Activated T-cell treated with anti-CD3 and anti-CD28 coated beads, Interleukin-2, amount 50 U/mL, for 72 hours (primary cell): ENCODE measurements at places on chromosomes 6 and 20.
A peak's percentile ranks its signal among the peaks of the same experiment; 100 is the strongest.

GRCh38 chr20:53097371-53097770 lies 125.2 kb downstream of the TSHZ2 start:
- DNase-seq: no peak

DNA sequence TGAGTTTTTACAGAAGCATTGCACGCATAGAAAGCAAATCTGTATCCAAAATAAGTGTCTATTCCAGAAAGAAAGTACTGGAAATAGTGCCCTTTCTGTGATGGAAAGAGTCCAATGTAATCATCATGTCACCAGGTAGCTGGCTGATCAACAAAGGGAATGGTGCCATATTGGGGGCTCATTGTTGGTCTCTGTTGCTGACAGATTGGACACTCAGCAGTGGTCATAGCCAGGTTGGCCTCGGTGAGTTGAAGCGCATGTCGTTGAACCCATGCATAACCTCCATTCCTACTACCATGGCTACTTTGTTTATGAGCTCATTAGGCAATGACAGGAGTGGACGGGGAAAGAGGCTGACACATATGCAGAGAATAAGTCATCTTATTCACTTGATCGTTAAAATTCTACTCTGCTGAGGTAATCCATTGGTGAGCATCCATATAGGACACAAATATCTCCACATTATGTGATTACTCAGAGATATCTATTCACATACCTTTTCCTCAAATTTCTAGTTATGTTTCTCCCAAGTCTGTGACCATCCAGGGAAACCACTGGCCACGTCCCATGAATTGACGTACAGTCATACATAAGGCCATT lies 560.5 kb downstream of the HAO1 start:
- DNase-seq: no peak

GRCh38 chr20:57583289-57584257 lies 22.7 kb downstream of the PCK1 start:
- DNase-seq: no peak

- DNase-seq: peak; percentile 78
These were observed 36.7 kb upstream of the AAR2 start for GRCh38 chr20:36199345-36200257.

DNA sequence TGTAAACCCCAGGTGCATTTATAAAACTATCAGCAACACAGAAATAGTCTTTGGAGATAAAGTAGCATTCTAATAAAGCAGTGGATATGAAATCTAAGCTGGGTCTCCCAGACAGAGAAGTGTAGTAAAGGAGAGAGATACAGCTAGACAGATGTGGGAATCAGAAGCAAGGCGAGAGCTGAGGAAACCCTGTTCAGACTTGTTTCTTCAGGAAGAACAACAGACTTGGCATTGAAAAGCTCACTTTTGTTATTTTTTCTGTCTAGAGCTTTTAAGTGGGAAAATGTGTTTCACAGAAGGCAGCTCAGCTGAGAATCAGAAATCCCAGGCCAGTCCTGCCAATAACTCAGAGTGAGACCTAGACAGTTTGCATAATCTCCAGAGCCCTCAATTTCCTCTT lies 52.9 kb downstream of the SLC35B3 start:
- no peak for DNase-seq

DNA sequence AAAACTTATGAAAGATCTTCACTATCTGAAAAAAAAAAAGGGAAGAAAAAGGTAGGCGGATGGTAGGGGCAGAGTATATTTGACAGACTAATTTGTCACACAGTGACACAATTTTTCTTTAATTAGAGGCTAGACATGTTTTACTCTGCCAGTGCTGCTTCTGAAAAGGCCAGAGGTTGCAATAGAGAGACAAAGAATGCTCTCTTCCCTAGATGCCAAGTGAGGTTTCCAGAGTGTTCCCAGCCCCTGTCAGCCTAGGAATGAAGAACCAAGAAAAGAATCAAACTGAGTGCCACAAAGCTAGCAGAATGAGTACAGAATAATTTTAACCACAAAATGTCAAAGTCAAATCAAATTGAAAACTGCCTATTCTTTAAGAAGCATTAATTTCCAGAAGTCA lies 13.0 kb downstream of the PNISR start:
- no peak for DNase-seq

GRCh38 chr6:56377295-56377694 lies 129.9 kb upstream of the COL21A1 start:
- DNase-seq: no peak

DNA sequence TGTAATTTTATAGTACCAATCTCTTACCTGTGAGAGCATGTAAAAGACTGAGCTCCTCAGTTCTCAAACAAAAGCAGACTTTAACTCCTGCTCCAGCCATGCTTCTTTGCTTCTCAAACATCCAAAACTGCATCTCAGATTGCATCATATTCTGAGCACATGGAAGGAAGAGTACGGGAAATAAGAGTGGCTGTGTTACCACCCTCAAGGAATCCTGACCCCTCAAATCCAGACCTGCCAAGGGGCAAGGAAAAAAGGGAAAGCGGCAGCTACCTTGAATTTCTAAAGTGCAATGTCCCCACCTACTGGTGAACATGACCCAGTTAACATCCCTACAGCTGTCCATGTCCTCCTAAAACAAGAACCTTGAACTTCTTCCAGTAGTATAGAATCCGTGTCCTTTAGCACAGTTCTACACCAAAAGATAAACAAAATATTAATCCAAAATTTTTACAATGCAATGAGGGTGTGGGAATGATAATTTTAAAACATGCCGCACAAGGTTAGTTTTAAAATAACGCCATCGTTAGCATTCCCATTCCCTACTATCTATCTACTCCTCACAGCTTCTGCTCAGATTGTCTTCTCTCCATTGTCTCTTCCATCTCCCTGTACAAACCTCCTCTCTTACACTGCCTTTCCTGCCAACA lies 34.1 kb upstream of the HLA-DQB1 start:
- peak; percentile 21 for DNase-seq

GRCh38 chr6:105384004-105384403 lies 18.9 kb downstream of the PREP start:
- DNase-seq: no peak

GRCh38 chr6:104784884-104785283 lies 74.8 kb downstream of the HACE1 start:
- DNase-seq: no peak

DNA sequence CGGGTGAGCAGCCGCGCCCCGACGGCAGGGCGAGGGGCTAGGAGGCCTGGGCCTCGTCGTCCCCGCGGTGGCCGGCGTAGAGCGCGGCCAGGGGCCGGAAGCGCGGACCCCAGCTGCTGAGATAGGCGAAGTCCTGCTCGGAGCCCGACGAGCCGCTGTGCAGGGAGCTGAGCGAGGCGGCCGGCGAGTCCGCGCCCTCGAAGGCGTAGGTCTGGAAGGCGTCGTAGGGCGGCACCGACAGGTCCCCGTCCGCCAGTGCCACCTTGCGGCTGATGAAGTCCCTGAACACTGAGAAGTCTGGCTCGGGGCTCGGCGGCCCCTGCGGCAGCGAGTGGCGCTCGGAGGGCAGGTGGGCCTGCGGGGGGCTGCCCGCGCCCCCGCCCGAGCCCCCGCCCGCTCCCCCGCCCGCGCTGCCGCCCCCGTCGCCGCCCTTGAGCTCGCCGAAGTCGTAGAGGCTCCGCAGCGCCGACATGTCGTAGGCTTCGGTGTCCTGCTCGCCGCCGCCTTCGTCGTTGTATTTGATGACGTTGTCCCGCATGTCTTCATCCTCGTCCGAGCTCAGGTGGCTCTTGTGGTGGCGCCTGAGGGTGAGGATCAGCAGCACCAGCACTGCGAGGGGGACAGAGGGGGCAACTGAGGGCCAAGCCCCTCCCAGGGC lies 56.5 kb downstream of the CD40 start:
- peak; percentile 82 for DNase-seq

DNA sequence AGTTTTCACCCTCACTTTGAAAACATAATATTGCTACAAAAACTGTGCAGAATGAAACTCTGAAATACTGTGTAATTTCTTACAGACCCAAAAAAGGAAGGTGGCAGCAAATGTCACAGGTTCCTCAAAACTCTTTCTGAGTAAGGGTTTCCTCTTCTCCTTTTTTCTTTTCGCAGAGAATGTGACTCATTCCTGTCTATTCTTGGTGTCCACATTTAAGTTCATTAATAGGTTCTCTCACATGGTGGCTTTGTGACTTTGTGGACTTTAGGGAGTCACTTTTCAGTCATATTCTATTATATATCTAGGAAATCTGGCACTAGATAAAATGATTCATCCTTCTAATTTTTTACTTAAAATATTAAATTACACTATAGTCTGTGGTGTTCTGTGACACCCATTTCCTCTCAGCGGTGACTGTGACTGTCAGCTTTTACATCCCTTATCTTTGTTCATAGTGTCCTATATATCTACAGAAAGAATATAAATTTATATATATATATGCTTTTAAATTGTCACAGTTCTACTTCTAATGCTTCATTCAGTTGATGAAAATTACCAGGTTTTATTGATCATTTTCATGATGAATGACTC lies 126.8 kb upstream of the HCRTR2 start:
- no peak for DNase-seq

GRCh38 chr20:43537921-43538877 lies 20.6 kb upstream of the SGK2 start:
- DNase-seq: peak; percentile 51

GRCh38 chr6:170383466-170384035 lies 77.0 kb downstream of the FAM120B start:
- DNase-seq: no peak

GRCh38 chr20:1225783-1226654 lies at the start of gene RAD21L1:
TSS of gene RAD21L1 (plus strand) at chr20:1226044. CDS start at chr20:1228454, 2,410 bp downstream.
- DNase-seq: peak; percentile 80

DNA sequence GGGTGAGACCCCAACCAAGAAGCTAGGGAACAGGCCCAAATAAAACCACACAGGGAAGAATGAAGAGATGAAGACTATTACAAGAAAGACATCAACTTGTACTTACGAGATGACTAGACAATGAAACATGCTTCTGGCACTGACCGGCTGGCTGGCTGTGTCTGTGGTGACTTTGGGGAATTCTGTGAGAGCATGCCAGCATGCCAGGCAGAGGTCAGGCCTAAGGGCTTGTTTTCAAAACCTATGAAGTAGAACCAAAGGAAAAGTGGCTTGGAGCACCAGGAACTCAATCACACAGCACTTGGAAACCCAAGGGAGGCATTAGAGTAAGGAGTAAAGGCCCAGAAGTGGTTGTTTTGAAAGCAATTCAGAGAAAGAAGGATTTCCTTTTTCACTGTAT lies 28.4 kb upstream of the GSTA3 start:
- DNase-seq: no peak

GRCh38 chr20:13205848-13206434 lies 15.1 kb upstream of the ISM1 start:
- no peak for DNase-seq

DNA sequence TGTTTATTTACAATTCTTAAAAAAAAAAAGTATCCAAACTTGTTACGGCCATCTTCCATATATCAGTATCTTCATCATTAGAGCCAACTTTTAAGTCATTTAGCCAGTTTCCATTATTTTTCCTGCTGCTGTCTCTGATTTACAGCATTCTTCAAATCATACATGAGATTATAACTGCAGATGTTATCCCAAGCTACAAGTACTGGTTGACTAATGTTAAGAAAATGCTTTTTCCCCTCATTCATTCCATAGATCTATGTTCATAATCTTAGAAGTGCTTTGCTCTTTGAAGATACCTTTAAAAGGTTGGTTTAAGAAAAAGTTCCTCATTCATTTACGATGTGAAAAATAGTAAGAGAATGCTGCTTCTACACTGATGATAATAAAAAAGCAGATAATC lies 158.7 kb downstream of the RNGTT start:
- no peak for DNase-seq

DNA sequence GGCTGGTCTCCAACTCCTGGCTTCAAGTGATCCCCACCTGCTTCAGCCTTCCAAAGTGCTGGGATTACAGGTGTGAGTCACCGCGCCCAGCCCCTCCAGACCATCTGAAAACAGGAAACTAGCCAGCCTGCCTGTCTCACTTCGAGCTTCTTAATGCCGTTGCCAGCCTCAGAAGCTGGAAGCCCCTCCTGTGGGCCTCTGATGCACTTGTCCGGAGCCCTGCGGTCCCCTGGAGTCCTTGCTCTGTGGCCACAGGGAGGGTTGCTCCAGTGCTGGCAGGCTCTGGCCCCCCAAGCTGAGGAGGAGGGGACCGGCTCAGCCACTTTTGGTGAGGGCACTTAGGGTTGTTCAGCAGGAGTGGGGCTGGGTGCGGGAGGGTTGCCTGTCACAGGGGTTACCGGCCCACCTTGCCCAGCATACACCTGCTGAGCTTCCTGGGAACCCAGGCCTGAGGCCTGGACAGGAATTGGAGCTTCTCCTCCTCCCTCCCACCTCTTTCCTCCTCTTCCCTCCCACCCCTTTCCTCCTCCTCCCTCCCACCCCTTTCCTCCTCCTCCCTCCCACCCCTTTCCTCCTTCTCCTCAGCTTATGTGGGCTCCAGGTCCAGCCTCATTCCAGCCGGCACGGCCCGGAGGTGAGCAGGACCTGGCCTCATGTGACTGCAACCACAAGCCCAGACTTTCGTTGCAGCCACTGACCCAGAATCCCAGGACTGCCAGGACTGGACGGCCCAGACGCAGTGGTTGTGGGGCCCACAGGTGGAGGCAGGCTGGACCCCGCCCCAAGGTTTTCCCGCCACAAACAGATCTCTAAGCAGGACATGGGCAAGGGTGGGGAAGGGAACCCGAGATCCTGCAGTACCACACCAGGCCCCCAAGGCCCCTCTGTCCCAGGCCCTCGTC lies 9.4 kb upstream of the BIRC7 start:
- DNase-seq: no peak

DNA sequence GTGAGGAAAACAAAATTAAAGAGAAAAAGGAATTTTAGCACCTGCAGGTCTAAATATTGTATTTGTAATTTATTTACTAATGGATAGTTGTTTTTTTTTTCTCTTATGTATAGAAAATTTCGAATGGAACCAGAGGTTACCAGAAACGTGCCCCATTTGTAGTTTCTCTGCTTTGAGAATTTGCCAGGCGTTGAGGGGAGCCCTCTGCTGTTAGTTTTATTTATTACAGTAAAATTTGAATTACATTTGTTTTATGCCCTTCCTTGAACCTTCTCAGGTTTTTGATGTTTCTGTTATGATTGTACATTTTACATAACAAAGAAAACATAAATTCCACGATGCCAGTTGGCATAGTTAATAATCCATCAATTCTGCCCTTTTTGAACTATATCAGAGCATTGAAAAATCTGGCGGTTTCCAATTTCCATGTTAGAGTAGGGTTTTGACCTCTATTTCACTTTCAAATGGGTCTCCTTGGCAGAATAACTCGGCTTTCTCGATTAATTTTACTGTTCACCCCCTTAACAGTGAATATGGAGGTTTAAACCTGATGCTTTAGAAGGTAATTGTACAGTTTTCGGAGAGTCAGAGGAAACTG lies 35.1 kb upstream of the RFPL4B start:
- DNase-seq: peak; percentile 25

- no peak for DNase-seq
These were observed 122.6 kb downstream of the SGK1 start for GRCh38 chr6:134195164-134195906.

GRCh38 chr6:90393232-90393884 lies 96.7 kb upstream of the BACH2 start:
- peak; percentile 74 for DNase-seq

GRCh38 chr6:67898875-67899274 lies 736.2 kb upstream of the ADGRB3 start:
- no peak for DNase-seq

- no peak for DNase-seq
These were observed 220.0 kb upstream of the ZFP64 start for GRCh38 chr20:52411611-52412010.
